ENCODE measurements at places on chromosomes 16 and 17.
A peak's percentile ranks its signal among the peaks of the same experiment; 100 is the strongest.

GRCh38 chr17:31856750-31857149 is 2.3 kb downstream of the COPRS start:
- peaks cover 4% of the 10 kb centered on the region for H3K36me3 ChIP-seq
- DNase-seq: no peak
- no peak overlapping the region for H3K4me3 ChIP-seq

DNA sequence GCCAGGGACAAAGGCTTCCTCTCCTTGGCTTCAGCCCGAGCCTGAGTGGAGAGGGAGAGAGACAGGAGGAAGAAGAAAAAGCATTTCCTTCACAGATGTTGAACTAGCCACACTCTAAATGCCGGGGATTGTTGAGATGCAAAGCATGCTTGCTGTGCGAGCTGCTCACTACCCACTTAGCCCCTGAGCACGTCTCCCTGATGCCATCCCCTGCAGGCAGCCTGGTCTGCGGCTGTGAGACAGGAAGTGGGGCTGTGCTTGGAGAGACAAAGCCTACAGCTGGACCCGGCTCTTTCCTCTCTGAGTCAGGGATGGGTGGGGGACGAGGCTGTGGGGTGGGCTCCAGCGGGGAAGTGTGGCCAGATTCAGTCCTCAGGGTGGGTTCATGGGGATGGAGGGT is 13.7 kb downstream of the WNT9B start:
- no peak overlapping the region for H3K27ac ChIP-seq
- no peaks in the 10 kb centered on the region for H3K36me3 ChIP-seq
- no peak for DNase-seq
- H3K27me3 ChIP-seq: no peaks in the 10 kb centered on the region
- H3K4me1 ChIP-seq: peaks cover 10% of the 10 kb centered on the region

- no peaks in the 10 kb centered on the region for H3K27me3 ChIP-seq
- no peak for DNase-seq
- no peaks in the 10 kb centered on the region for H3K4me1 ChIP-seq
Observed at GRCh38 chr16:27232901-27233625, 29.7 kb downstream of the KDM8 start.

- no peaks in the 10 kb centered on the region for H3K36me3 ChIP-seq
- no peak for DNase-seq
- no peaks in the 10 kb centered on the region for H3K4me1 ChIP-seq
- H3K4me3 ChIP-seq: no peak overlapping the region
- H3K27me3 ChIP-seq: no peaks in the 10 kb centered on the region
Observed at GRCh38 chr17:45227101-45227925, 5.6 kb downstream of the FMNL1 start.

DNA sequence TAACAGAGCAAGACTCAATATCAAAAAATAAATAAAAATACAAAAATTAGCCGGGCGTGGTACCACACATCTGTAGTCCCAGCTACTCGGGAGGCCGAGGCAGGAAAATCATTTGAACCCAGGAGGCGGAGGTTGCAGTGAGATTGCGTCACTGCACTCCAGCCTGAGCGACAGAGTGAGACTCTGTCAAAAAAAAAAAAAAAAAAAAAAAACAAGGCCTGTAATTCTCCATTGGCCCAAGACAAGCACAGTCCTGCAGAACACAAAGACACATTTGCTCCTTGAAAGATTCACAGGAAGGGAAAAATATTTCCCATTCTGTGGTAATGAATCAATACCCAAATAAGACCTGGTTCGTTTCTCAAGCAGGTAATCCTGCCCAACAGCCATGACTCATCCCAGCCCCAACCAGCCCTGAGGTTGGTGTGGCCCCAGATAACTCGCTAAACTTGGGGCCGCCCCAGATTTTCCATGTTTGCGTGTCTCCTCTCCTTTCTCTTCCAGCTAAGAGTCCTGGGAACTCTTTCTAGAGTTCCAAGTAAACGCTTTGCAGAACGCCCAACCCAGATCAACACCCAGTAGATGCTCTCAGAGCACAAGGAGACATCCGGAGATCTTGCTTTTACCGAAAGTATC is 40.3 kb upstream of the SNN start:
- no peak for DNase-seq
- no peak overlapping the region for H3K27ac ChIP-seq
- H3K4me3 ChIP-seq: no peak overlapping the region

DNA sequence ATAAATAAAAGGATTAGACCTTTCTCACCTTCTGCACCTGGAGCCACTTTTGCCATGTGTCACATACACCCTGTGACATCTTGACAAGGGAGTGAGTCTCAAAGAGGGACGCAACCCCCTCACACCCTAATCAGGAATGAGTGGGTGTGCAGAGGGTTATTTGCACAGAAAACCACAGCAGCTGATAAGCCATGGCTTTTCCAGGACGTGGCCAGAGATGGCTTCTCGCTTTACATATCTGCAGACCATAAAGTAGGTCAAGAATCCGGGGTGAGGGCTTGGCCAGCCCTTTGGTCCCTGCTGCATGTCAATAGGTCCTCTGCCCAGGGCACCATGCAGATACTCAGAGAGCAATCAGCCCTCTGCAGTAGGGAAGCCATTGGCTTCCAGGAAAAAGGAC is 2.4 kb upstream of the CD300LF start:
- no peak overlapping the region for H3K27ac ChIP-seq
- H3K27me3 ChIP-seq: no peaks in the 10 kb centered on the region
- no peak overlapping the region for H3K4me3 ChIP-seq
- no peaks in the 10 kb centered on the region for H3K36me3 ChIP-seq

GRCh38 chr17:50681263-50682200 is 26.2 kb downstream of the ANKRD40 start:
- no peaks in the 10 kb centered on the region for H3K36me3 ChIP-seq
- H3K27ac ChIP-seq: no peak overlapping the region
- peak; percentile 91 for DNase-seq
- no peaks in the 10 kb centered on the region for H3K27me3 ChIP-seq

DNA sequence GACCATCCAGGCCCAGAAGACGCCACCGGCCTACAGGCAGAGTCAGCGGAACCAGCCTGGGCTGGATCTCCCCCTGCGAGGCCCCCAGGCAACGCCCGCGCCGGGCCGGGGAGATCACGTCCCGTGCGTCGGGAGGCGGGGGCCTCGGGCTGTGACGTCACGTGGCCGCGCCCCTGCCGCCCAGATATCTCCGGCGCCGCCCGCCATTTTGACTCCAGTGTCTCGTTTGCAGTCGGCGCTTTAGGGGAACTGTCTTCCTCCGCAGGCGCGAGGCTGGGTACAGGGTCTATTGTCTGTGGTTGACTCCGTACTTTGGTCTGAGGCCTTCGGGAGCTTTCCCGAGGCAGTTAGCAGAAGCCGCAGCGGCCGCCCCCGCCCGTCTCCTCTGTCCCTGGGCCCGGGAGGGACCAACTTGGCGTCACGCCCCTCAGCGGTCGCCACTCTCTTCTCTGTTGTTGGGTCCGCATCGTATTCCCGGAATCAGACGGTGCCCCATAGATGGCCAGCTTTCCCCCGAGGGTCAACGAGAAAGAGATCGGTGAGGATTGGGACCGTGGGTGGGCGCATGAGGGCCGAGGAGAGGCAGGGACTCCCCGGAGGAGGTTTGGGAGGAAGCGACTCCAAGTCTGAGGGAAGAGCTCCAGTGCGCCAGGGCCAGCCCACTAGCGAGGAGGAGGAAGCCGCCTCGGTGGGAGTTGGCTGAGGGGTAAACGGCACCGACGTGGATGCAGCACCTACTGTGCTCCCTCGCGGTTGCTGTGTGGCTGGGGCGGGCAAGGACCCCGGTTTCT is at the start of gene WSB1:
TSS of gene WSB1 (plus strand) at position 217 of the 791 bp plus-strand sequence. CDS start at position 499, 282 bp downstream.
- peak; percentile 96 for DNase-seq
- H3K27me3 ChIP-seq: no peaks in the 10 kb centered on the region
- H3K4me3 ChIP-seq: peak within 1 kb of the TSS; percentile 99

GRCh38 chr16:88481851-88482250 is 28.8 kb downstream of the ZFPM1 start:
- no peak for DNase-seq
- no peaks in the 10 kb centered on the region for H3K4me1 ChIP-seq

GRCh38 chr16:88853325-88853941 is 3.3 kb downstream of the GALNS start:
- no peaks in the 10 kb centered on the region for H3K36me3 ChIP-seq
- H3K4me1 ChIP-seq: peaks cover 3% of the 10 kb centered on the region
- H3K27ac ChIP-seq: no peak overlapping the region
- no peak for DNase-seq
- no peak overlapping the region for H3K4me3 ChIP-seq

- no peak overlapping the region for H3K27ac ChIP-seq
- H3K4me3 ChIP-seq: no peak overlapping the region
- no peak for DNase-seq
- H3K36me3 ChIP-seq: no peaks in the 10 kb centered on the region
Observed at GRCh38 chr17:50203086-50203485, 1.7 kb upstream of the COL1A1 start.

GRCh38 chr17:55742272-55743102 is 8.4 kb upstream of the PCTP start:
- no peak overlapping the region for H3K4me3 ChIP-seq
- DNase-seq: no peak
- H3K27me3 ChIP-seq: no peaks in the 10 kb centered on the region
- no peak overlapping the region for H3K27ac ChIP-seq
- H3K36me3 ChIP-seq: no peaks in the 10 kb centered on the region

- no peak overlapping the region for H3K27ac ChIP-seq
- no peak for DNase-seq
- no peaks in the 10 kb centered on the region for H3K27me3 ChIP-seq
- no peak overlapping the region for H3K4me3 ChIP-seq
- no peaks in the 10 kb centered on the region for H3K4me1 ChIP-seq
Observed at GRCh38 chr17:63156986-63157385, 191.0 kb downstream of the TANC2 start.

DNA sequence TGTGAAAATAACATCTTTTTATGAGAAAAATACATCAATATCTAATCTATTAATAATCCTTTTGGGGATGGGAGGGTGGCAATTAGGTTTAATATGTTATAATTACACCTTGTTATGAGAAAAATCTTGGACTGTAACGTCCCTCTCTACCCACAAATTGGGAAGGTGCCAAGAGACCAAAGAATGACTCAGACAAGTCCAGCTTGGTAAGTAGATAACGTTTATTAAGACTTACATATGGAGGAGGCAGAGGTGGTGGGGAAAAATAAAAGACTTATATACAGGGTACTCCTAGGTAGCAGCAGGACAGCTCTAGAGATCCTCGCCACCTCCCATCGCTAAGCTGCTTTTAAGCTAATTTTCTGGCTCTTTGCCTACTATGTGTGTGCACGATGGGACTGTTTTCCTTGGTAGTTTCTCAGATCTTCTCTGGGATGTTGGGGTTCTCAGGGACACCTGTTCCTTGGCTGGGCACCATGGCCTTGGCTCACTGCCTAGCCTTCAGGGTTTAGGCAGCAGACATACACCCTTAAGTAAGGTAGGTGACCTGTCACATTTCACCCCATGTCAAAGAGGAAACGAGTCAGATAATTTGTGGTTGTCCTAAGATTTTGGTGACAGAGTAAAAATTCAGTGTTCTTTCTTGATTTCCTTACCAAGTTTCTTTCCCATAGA is 31.5 kb downstream of the RBL2 start:
- H3K4me3 ChIP-seq: no peak overlapping the region
- no peaks in the 10 kb centered on the region for H3K27me3 ChIP-seq
- peaks cover 21% of the 10 kb centered on the region for H3K36me3 ChIP-seq
